Neuronal stem cell (in vitro differentiated cells): ENCODE measurements at places on chromosomes 6 and 20.
A peak's percentile ranks its signal among the peaks of the same experiment; 100 is the strongest.

- no peaks in the 10 kb centered on the region for H3K4me1 ChIP-seq
- DNase-seq: no peak
- H3K36me3 ChIP-seq: no peaks in the 10 kb centered on the region
- no peak overlapping the region for H3K27ac ChIP-seq
Measured at GRCh38 chr20:11712639-11713160, 205.0 kb upstream of the BTBD3 start.

GRCh38 chr6:167528239-167528638, 203.4 kb downstream of the TTLL2 start:
- H3K36me3 ChIP-seq: no peaks in the 10 kb centered on the region
- no peak overlapping the region for H3K27ac ChIP-seq
- H3K4me3 ChIP-seq: no peak overlapping the region
- no peaks in the 10 kb centered on the region for H3K27me3 ChIP-seq
- no peaks in the 10 kb centered on the region for H3K4me1 ChIP-seq

DNA sequence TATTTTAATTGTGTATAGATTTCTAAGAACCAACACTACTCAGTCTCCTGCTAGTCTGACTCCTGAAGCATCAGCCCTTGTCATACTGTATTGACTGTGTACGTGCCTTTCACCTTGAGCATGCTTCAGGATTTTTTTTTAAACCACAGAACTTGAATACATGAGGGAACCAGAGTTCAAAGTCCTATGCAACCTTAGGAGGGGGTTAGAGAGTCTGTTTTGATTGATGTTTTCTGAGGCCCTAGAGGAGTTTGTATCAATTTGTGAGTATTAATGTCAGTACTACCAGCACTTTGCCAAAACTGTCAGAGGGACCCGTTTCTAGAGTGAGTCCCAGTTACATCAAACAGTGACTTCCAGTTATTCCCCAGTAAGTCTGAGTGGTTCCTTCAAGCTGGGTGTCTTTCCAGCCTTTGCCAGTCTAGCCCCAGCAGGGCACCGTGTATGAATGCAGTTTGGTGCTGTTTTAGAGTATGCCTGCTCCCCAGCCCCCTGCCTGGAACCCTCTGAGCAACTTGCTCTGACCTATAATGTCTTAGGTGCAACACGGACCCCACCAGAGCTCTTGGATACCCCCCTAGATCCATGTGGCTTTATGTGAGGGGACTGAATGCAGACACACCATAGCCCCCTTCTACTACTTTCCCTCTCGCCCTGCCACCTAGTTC, 8.5 kb downstream of the TP53INP2 start:
- no peak overlapping the region for H3K27ac ChIP-seq
- no peak overlapping the region for H3K4me3 ChIP-seq
- peaks cover 6% of the 10 kb centered on the region for H3K27me3 ChIP-seq
- DNase-seq: no peak
- peaks cover 12% of the 10 kb centered on the region for H3K36me3 ChIP-seq

- no peaks in the 10 kb centered on the region for H3K36me3 ChIP-seq
- no peak overlapping the region for H3K4me3 ChIP-seq
- no peak overlapping the region for H3K27ac ChIP-seq
Measured at GRCh38 chr6:43817192-43817591, 47.2 kb downstream of the VEGFA start.

DNA sequence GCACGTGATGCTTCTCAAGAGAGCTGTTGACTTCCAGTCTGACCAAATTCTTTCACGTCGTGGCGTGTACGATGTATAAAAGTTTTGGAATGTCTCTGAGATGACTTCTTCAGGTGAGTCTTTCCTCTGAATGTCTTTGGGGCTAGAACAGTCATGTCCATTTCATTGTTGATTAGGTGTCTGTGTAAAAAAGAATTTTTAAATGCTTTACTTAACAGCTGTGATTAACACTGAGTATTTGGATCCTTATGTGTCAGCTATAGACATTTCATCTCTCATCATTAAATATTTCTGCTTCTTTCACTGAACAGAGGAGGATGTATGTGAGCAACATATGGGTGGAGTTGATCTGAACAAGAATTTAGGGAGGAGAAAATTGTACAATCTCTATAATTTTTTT, 29.3 kb upstream of the KIF13A start:
- no peaks in the 10 kb centered on the region for H3K36me3 ChIP-seq
- no peak for DNase-seq
- no peak overlapping the region for H3K4me3 ChIP-seq
- no peak overlapping the region for H3K27ac ChIP-seq
- H3K4me1 ChIP-seq: no peaks in the 10 kb centered on the region

GRCh38 chr6:158536891-158537798, 22.7 kb upstream of the TMEM181 start:
- DNase-seq: peak; percentile 71
- peak overlapping the region; percentile 46 for H3K27ac ChIP-seq

GRCh38 chr6:144305985-144306384, 20.9 kb downstream of the UTRN start:
- peaks cover 2% of the 10 kb centered on the region for H3K36me3 ChIP-seq
- peaks cover 2% of the 10 kb centered on the region for H3K4me1 ChIP-seq
- DNase-seq: no peak
- no peak overlapping the region for H3K4me3 ChIP-seq
- H3K27me3 ChIP-seq: no peaks in the 10 kb centered on the region
- H3K27ac ChIP-seq: no peak overlapping the region

- no peaks in the 10 kb centered on the region for H3K36me3 ChIP-seq
- no peak for DNase-seq
- no peak overlapping the region for H3K27ac ChIP-seq
- H3K27me3 ChIP-seq: no peaks in the 10 kb centered on the region
- H3K4me1 ChIP-seq: peaks cover 14% of the 10 kb centered on the region
Measured at GRCh38 chr6:10603219-10603618, 82.1 kb downstream of the GCNT2 start.

DNA sequence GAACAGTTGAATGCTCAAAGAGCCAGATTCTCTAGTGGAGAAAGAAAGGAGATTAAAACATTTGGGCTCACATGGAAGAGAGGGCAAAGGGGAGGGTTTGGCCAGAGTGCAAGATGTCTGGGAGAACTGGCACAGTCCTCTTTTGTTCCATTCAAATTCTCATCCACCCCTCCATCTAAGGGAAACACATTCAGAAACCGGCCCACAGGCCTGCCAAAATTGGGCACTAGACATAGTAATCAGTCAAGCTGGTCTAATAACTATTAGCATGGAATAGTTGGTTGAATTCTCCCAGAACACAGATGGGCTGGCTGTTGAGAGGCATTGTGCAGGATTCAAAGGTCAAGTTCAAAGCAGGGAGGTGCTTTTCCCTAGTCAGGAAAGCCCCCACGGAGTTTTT, 341.4 kb upstream of the IRAK1BP1 start:
- no peaks in the 10 kb centered on the region for H3K27me3 ChIP-seq
- no peaks in the 10 kb centered on the region for H3K36me3 ChIP-seq
- DNase-seq: no peak

DNA sequence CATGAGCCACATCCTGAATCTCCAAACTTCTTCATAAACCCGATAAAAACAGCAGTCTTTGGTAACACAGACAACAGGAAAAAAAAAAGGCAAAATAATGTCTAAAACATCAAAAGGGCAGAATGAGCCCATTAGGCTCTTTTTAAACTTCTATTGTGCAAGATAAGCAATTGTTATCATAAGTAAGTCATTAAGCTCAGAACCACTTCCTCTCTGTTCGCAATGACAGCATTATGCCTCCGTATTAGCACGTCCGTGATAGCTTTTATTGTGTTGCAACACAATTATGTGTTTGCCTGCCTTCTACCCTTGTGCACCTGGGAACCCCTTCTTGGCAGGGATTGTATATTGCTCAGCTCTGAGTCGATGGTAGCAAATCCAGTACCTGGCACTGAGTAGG, 147.1 kb downstream of the LRFN2 start:
- no peak overlapping the region for H3K27ac ChIP-seq
- H3K4me1 ChIP-seq: peaks cover 6% of the 10 kb centered on the region
- DNase-seq: no peak

GRCh38 chr6:146574211-146574610, 24.6 kb upstream of the ADGB start:
- no peak for DNase-seq
- H3K27ac ChIP-seq: no peak overlapping the region
- no peaks in the 10 kb centered on the region for H3K36me3 ChIP-seq
- H3K4me3 ChIP-seq: no peak overlapping the region
- no peaks in the 10 kb centered on the region for H3K4me1 ChIP-seq

- H3K27ac ChIP-seq: no peak overlapping the region
- no peaks in the 10 kb centered on the region for H3K27me3 ChIP-seq
- no peaks in the 10 kb centered on the region for H3K36me3 ChIP-seq
- no peaks in the 10 kb centered on the region for H3K4me1 ChIP-seq
Measured at GRCh38 chr6:49799090-49799489, 12.0 kb upstream of the PGK2 start.

GRCh38 chr6:142482249-142482648, 180.4 kb downstream of the ADGRG6 start:
- H3K27me3 ChIP-seq: no peaks in the 10 kb centered on the region
- H3K27ac ChIP-seq: no peak overlapping the region
- DNase-seq: no peak
- H3K4me3 ChIP-seq: no peak overlapping the region
- no peaks in the 10 kb centered on the region for H3K4me1 ChIP-seq

GRCh38 chr6:27582928-27583725, 110.2 kb upstream of the ZNF184 start:
- no peak for DNase-seq
- H3K4me3 ChIP-seq: no peak overlapping the region
- no peaks in the 10 kb centered on the region for H3K27me3 ChIP-seq
- no peak overlapping the region for H3K27ac ChIP-seq

- H3K4me1 ChIP-seq: no peaks in the 10 kb centered on the region
- H3K27me3 ChIP-seq: no peaks in the 10 kb centered on the region
- no peak overlapping the region for H3K27ac ChIP-seq
- H3K4me3 ChIP-seq: no peak overlapping the region
Measured at GRCh38 chr6:10084111-10084986, 330.5 kb downstream of the TFAP2A start.

- no peak overlapping the region for H3K27ac ChIP-seq
- no peak for DNase-seq
- no peak overlapping the region for H3K4me3 ChIP-seq
- no peaks in the 10 kb centered on the region for H3K36me3 ChIP-seq
Measured at GRCh38 chr6:25266456-25267100, 12.6 kb upstream of the CARMIL1 start.

GRCh38 chr6:119187596-119187995, 109.1 kb upstream of the FAM184A start:
- H3K27me3 ChIP-seq: no peaks in the 10 kb centered on the region
- peaks cover 2% of the 10 kb centered on the region for H3K4me1 ChIP-seq
- no peaks in the 10 kb centered on the region for H3K36me3 ChIP-seq
- DNase-seq: no peak
- no peak overlapping the region for H3K4me3 ChIP-seq

GRCh38 chr6:157859775-157860504, 36.9 kb downstream of the SNX9 start:
- no peak overlapping the region for H3K4me3 ChIP-seq
- peaks cover 3% of the 10 kb centered on the region for H3K36me3 ChIP-seq
- no peak for DNase-seq
- H3K27me3 ChIP-seq: no peaks in the 10 kb centered on the region

DNA sequence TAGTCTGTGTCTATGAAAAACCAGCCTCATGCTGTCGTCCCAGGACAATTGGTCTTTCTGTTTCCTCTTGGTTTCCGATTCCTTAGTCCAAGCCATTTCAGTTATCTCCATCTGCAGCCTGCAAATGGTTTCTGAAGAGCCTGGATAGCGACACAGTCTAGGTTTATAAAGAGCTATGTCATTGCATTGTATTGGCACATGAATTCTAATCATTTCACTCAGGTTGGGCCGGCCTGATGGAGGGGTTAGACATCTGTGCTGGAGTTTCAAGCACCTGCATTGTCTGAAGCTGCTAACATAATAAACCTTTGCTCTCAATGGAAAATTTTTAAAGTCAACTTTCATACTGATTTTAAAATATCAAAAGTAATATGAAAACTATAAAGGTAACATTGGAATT, 232.6 kb upstream of the MAP3K7 start:
- H3K36me3 ChIP-seq: no peaks in the 10 kb centered on the region
- H3K4me3 ChIP-seq: no peak overlapping the region
- no peaks in the 10 kb centered on the region for H3K27me3 ChIP-seq
- DNase-seq: no peak

GRCh38 chr20:20894280-20894679, 181.8 kb upstream of the RALGAPA2 start:
- H3K4me3 ChIP-seq: no peak overlapping the region
- no peak overlapping the region for H3K27ac ChIP-seq
- H3K36me3 ChIP-seq: no peaks in the 10 kb centered on the region
- H3K27me3 ChIP-seq: peaks cover 22% of the 10 kb centered on the region
- H3K4me1 ChIP-seq: no peaks in the 10 kb centered on the region

DNA sequence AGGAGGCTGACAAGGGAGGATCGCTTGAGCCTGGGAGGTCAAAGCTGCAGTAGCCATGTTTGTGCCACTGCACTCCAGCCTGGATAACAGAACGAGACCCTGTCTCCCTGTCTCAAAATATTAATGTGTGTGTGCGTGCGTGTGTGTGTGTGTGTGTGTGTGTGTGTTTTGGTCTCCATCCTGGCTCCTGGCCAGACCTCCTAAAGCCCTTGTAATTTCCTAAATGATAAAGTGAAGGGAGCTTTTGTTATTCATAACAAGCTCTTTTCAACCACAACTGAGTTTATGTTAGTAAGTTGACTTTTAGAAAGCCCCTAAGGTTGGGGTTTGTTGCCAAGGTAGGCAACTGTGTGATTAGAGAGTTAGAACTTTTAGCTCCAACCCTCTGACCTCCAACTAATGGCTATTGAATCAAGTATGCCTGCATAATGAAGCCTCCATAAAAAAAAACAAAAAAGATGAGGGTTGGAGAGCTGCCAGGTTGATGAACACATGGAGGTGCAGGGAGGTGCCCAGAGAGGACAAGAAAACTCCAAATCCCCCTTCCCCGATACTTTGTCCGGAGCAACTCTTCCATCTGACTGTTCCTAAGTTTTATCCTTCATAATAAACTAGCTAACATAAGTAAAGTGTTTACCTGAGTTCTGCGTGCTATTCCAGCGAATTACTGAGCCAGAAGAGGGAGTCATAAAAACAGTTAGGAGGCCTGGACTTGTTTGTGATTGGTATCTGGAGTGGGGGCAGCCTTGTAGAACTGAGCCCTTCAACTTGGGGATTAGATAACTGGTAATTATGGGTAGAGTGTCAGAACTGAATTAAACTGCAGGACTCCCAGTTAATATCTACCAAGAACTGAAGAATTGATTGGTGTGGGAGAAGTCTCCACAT, 5.3 kb upstream of the AIF1 start:
- no peak overlapping the region for H3K27ac ChIP-seq
- no peak overlapping the region for H3K4me3 ChIP-seq
- DNase-seq: no peak
- no peaks in the 10 kb centered on the region for H3K27me3 ChIP-seq

- no peak for DNase-seq
- no peak overlapping the region for H3K27ac ChIP-seq
- no peaks in the 10 kb centered on the region for H3K36me3 ChIP-seq
- no peak overlapping the region for H3K4me3 ChIP-seq
- H3K4me1 ChIP-seq: peaks cover 2% of the 10 kb centered on the region
Measured at GRCh38 chr6:155412335-155412734, 43.3 kb downstream of the NOX3 start.

- peaks cover 9% of the 10 kb centered on the region for H3K4me1 ChIP-seq
- H3K27me3 ChIP-seq: no peaks in the 10 kb centered on the region
- H3K27ac ChIP-seq: no peak overlapping the region
- DNase-seq: no peak
- no peak overlapping the region for H3K4me3 ChIP-seq
Measured at GRCh38 chr6:3402310-3403237, 54.3 kb downstream of the SLC22A23 start.
